ENCODE measurements at places on chromosomes 4 and X. TPM values are rescaled to one million over a fixed set of nuclear protein-coding genes. Genes with fewer than 3 reads are reported as not detected.

GRCh38 chr4:134537701-134538100 is 336.1 kb upstream of the PABPC4L start:
- no peak for DNase-seq

- no peak for DNase-seq
Observed at GRCh38 chr4:13537011-13537831, 7.1 kb downstream of the NKX3-2 start.

GRCh38 chrX:53265771-53266574 is 15.4 kb downstream of the IQSEC2 start:
- no peak for DNase-seq

DNA sequence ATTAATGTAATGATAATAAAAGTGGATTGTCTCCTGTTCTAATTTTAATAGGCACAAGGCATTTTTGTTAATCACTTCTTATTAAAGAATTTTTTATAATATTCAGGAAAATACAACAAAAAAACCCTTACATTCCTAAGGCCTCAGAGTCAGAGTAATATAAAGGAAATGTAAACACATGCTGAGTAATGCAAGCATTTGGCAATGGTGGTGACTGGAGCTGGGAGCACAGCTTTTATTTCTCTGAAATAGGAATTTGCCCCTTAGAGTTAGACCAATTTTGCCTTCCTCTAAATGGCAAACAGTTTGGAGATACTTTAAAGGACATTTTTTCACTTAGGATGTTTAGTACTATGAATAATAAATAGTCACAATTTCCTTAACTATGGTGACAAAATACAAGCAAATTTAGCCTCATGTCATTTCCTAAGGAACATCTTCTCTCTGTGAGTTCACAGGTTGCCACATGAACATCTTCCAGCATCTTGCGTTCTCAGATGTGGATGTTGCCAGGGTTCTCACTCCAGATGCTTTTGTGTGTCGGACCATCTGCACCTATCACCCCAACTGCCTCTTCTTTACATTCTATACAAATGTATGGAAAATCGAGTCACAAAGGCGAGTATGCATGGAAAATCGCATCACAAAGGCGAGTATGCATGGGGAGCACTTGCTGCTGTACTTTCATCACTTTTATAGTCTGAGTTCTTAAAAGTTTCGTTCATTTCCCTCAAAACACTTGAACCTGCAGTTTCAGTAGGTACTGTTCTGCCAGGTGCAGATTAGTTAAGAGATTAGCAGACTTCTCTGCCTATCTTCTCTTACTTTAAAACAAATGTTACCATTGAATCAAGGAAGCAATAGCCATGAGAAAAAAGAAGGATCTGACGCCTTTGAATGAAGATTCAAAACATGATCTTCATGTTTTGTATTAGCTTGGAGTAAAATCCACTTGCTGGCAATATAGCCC is 15.9 kb upstream of the F11 start:
- DNase-seq: no peak

DNA sequence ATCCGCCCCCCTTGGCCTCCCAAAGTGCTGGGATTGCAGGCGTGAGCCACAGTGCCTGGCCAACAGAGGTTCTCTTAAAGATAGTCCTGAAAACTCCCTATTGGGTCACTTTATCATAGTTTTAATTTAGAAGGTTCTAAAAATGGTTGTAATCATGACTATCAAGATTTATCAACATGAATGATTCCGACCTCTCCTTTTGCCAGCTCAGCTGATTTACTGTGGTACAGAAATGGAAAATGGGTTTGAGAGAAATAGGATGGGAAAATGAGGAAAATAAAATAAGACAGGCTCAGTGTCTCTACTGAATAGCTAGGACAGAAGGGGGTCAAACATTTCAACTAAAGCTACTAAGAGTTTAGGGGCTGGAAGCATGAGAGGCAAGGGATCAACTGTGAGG is 28.2 kb upstream of the UGDH start:
- no peak for DNase-seq

GRCh38 chr4:71356924-71357663 is 18.3 kb downstream of the SLC4A4 start:
- DNase-seq: no peak

DNA sequence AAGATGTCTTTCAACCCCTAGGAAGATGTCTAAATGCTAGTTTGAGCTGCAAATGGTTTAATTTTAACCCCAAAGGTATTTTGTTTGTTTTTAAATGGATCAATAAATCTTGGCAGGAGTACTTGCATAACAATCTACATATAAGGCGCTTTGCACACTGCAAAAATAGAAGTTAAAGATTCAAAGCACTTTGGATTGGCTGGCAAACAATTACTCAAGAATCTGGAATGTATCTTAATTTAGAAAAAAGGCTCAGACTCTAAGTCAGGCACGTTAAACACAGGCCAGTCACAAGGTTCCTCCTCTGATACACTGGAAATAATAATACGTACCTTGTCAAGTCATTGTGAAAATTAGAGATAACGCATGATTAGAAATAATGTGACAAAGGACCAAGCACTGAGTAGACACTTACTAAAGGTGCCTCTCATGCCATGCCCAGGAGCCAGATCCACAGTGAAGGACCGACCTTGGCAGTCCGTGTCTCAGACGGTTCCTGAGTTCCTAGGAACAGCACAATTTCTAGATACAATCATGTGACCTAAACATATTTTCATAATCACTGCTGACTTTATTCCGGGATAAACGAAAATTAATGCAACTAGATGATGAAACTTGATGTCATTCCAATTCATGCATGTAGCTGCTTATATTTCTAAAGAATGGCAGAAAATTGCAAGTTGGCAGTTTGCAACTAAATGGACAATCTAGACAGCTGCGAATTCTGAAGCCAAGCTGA is 49.6 kb downstream of the PROM1 start:
- DNase-seq: no peak

DNA sequence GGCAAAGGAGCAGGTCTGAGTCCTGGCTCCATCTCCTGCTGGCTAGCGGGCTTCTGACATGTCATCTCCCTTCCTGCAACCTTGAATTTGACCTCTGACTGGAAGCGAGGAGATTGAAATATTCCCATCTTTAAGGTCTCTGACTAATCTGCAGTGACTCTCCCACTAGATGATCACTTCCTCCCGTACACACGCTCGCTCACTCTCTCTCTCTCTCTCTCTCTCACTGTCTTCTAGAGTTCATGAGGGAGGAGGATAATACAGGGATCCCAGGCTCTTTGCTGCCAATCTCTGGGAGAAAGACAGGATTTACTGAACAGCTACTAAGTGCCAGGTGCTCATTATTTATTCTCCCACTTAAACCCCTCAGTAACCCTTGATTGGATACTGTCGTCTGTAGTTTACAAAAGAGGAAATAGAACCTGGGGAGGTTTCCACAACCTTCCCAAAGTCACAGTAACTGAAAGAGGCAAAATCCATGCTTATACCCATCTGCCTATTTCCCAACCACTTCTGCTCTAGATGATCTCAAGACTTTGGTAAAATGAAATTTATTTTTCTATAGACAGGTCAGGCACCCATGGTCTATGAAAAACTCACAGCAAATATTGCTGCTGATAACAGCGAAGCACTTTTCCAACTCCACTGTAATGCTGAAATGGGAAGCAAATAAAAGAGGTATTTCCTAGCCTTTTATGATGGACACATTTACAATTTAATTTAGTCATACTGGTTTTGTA is 193.5 kb upstream of the C1QTNF7 start:
- no peak for DNase-seq

CTAG2 gene
- 1.0 TPM for polyA plus RNA-seq

JAKMIP1 gene
- 0.50 TPM for polyA plus RNA-seq
